IMR-90 (cell line): ENCODE measurements at places on chromosomes 3 and 15.
A peak's percentile ranks its signal among the peaks of the same experiment; 100 is the strongest.

DNA sequence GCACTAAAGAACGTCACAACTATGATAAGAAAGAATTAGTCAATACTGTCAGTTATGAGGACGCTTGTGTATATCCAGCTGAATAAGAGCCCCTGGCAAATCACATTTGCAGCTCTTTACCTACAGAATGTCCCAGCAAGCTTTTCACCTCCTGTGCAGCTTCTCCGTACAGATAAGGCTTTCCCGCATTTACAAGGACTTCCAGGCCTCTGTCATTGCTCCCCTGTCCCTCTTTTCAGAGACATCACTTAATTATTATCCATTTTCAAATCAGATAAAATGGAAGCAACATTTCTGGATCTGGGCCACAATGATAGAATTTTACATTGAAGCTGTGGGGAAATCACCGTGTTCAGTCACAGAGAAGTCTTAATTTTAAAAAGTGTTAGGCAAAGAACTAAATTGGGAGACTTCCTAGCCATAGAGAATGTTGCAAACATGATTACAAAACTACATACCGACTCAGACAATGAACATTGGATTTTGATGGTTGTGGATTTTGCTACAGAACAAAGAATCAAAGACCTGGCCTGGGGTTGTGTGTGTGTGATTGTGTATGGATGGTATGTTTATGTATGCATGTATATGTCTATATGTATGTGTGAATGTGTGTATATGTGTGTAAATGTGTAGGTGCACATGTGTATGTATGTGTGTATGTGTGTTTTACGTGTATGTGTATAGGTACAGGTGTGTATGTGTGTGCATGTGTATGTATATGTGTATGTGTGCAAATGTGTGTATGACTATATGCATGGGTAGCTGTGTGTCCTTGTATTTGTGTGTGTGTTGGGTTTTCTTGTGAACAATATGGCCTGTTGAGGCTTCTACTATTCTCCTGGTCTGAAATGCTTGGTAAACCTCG, 41.5 kb downstream of the MGLL start:
- no peak for DNase-seq

GRCh38 chr3:53500165-53500777, 5.9 kb downstream of the CACNA1D start:
- DNase-seq: no peak

DNA sequence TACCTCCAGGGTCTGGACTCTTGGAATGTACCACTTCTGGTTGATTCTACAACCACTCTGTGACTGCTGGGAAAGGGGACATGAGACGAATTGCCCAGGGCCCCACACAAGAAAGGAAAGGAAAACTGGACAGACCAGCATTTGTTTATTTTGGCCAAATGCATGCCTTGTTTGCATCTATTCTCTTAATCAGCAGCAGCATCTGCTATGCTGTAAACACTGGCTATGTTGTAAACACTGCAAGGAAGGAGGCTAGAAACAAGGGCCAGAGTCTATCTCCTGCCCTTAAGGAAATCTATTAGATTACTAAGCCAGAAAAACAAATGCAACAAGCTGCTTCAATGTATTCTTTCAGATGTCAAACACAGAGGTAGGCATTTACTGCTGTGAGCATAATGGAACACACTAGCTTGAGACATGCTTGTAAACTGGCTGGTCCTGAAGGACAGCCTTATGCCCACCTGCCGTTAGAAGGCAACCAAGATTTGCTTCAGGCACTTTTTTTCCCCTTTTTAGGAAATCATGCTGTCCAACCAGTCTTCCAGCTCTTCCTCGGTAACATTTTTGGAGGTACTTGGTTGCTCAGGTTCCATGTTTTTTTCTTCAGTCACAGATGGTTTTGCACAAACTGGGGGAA, 102.1 kb upstream of the CHRM5 start:
- peak; percentile 36 for DNase-seq

GRCh38 chr15:77083381-77084160, 12.7 kb upstream of the TSPAN3 start:
- DNase-seq: peak; percentile 15

DNA sequence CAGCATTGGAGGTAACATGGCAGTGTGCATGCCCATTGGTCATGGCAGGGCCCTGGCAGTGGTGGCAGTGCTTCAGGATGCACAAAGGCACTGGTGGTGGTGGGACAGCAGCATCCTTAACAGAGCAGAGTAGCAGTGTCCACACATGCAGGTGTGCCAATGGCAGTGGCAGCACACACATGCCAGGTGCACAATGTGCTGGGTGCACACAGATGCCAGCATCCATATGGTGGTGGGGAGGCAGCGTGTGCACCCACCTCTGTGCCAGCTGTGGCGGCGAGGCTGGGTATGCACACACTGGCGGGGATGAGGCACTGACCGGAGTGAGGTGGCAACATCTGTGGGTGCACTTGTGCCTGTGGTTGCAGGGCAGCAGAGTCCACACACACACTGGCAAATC, 150.6 kb downstream of the SI start:
- DNase-seq: no peak

DNA sequence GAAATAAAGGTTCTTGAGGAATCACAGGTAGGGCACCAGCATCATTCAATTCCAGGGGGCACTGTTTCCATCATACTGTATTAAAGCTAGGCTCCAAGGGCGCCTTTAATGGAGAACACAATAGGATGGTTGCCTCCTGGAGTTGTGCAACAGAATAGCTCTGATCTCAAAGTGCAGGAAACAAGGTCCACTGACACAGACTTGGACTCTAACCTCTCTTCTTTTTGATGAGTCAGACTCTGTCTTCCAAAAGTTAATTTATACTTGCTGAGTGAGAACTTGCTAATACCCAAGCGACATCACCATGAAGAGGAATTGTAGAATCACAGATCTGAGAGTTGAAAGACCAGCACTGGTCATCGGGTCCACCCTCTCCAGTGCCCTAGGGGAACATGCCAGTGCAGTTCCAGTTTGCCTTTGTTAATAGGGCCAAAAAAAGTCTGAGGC, 94.4 kb upstream of the PHLDB2 start:
- peak; percentile 59 for DNase-seq

GRCh38 chr3:172685331-172686214, 25.3 kb downstream of the NCEH1 start:
- peak; percentile 50 for DNase-seq

GRCh38 chr3:104564045-104564643, 802.6 kb upstream of the ALCAM start:
- peak; percentile 52 for DNase-seq

- DNase-seq: no peak
These were observed 6.4 kb downstream of the ZDHHC23 start for GRCh38 chr3:113954091-113954685.

- DNase-seq: no peak
These were observed 48.5 kb downstream of the MED12L start for GRCh38 chr3:151133917-151134450.

- DNase-seq: peak; percentile 12
These were observed 207.9 kb downstream of the ZIC1 start for GRCh38 chr3:147616998-147617619.

DNA sequence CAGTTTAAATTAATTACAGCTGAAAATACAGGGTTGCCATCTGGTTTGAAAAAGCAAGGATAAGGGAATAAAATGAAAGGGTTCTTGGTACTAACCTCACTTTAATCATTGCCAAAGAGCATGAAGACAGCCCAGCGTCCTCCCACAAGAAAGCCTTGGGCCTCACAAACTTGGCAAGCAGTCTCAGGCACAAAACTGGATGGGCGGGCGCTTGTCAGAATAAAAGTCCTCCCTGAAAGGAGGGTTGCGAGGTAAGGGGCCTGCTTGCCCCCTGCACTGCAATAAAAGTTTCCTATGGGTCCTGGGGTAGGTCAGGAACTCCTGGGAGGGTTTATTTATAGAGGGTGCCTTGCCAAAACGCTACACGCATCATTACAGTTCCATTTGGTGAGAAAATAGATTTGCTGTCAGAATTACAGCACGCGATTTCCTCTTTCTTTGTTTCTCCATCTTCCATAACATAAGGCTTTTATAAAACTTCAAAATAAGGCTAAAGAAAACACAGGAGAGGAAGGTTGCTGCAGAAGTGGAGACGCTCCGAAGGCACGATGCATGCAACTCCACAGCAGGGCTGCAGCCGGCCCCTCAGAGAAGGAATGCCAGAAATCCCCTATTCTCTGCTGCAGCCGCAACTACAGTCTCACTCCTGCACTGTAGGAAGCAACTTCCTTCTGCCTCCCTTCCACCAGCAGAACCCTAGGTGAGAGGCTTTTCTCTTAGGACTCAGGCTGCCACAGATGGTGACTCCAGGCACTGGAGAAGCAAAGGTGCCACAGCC, 61.3 kb downstream of the VGLL4 start:
- peak; percentile 89 for DNase-seq

- DNase-seq: peak; percentile 99
These were observed 84.5 kb upstream of the GALNT15 start for GRCh38 chr3:16090024-16090423.

DNA sequence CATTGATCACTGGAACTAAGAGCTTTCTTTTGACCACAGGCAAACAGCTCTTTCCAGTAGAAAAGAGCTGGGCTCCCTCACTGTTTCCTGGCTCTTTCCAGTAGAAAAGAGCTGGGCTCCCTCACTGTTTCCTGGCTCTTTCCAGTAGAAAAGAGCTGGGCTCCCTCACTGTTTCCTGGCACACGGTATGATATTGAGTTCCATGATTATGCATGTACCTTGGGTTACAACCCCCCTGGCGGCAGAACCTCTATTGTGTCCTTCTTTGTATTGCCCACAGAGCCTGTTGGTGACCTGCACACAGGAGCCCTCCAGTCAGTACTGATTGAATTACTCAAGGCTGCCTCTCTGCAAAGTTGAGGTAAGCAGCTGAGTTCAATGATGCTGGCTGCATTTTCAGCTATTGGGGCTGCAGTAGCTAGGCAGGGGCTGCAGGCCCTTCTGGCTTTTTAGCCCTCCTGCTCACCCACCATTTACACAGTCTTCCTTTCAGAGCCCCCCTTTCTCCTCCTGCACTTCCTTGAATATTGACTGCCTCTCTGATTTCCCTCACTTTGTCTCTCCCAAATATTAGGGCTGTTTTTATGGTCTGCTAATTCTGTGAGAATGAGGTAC, 10.2 kb downstream of the ACKR2 start:
- no peak for DNase-seq

DNA sequence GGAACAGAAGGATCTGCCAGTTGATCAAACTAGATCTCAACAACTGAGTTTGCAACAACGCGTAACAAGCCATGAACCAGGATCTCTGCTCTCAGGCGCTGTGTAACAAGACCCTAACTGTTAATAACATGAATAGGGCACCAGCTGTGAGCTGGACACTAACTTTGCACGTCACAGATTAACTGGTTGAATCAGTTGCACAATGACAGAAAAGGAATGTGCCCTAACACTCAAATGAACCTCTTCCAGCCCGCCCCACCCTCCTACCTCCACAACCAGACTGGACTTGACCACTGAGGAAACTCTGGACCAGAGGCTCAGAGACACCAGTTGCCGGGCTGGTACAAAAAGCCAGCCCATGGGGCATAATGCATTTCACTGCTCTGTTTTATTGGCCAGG, 34.3 kb downstream of the MCF2L2 start:
- no peak for DNase-seq

GRCh38 chr15:25181293-25182097, 226.7 kb downstream of the SNRPN start:
- DNase-seq: no peak

- DNase-seq: no peak
These were observed 72.3 kb downstream of the THSD4 start for GRCh38 chr15:71187526-71187925.

DNA sequence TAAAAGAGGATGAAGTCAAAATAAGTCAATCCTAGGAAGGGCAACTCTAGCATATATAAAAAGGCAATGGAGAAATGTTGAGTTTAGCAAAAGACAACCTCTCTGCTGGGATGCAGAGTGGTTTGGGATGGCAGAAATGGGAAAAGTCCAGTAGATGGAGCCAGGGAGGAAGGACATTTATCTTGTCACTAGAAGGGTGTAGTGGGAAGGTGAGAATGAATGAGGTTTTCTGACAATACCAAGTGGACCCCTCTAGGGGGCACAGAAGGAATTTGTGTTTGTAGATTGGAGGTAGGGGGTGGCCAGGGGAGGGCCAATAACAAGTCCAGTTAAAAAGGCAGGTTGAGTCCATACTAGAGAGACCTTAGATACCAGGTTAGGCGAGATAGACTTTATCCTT, 80.0 kb downstream of the THSD4 start:
- no peak for DNase-seq

- DNase-seq: no peak
These were observed 52.2 kb upstream of the ACTC1 start for GRCh38 chr15:34847598-34847997.

DNA sequence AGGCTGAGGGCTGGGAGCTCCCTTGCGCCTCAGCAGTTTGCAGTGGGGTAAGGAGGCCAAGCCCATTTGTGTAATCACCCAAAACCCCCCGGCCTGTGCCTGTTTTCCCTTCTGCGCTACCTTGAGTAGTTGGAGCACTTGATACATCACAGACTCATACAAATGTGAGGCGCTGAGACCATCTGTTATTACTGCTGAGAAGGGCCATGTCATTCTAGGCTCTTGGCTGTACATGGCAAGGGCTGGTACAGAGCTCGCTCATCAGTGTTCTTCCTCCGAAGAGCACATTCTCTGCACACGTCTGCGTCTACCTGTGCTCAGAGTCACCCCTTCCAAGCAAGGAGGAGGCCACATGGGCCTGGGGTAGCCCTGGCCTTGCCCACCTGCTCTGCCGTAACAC, 9.3 kb downstream of the PLA2G4B start:
- no peak for DNase-seq

DNA sequence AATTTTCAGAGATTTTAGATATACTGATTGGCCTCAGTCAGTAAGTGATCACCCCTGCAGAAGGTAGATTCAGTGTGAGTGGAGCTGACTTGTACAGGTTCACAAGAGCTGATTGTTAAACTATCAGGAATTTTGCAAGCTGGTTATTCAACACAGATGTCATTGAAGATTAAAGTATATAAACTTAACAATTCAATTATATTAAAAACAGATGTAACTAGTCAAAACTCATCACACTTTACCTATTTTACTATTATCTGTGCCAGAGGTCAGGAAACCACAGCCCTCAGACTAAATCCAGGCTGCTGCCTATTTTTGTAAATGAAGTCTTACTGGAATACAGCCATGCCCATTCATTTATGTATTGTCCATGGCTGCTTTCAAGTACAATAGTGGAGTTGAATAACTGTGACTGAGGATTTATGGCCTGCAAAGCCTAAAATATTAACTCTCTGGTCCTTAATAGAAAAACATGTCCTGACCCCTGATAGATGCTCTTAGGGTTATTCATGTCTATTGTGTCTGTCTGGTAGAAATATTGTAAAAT, 429.3 kb upstream of the PDZRN3 start:
- DNase-seq: no peak

DNA sequence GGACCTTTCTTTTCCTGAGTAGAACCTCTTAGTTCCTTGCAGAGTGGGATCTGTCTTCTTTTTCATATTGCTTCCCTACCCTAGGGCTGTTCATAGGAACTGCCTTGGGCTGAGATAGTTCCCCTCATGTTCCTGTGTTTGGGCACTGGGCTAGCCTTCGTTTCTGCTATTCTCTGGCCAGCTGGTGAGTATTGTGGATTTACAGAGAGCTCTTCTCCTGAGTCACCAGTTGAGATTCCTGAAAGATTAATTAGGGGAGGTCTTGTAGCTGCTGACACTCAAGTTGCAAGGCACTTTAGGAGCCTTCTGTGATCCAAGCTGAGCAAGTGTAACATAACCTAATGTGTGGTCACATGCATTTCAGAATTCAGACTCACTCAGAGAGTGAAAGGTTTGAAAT, 30.7 kb downstream of the CHD2 start:
- DNase-seq: peak; percentile 93

- no peak for DNase-seq
These were observed 44.8 kb downstream of the PLD1 start for GRCh38 chr3:171765511-171765887.
